ENCODE measurements at places on chromosomes 7 and 10.

DNA sequence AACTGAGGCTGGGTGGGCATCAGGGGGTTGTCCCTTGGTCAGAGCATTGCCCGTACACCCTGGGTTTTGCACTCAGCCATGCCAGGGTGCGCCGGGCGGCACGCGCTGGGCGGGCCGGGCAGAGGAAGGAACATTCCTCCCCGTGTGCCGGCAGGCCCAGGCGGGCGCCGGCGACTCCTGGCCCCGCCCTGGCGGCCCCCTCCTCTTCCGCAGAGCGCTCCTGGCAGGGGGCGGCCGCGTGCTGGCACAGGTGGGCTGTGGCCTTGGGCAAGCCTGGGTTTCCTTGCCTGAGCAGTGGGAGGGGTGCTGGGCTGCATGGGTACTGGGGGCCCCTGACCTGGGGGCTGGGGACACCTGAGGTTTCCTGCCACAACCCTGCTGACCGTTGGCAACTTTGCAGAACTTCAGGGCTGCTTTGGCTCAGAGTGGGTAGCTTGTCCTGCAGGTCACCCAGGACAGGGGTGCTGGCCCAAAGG, 3.9 kb downstream of the LFNG start:
- no peak for DNase-seq

DNA sequence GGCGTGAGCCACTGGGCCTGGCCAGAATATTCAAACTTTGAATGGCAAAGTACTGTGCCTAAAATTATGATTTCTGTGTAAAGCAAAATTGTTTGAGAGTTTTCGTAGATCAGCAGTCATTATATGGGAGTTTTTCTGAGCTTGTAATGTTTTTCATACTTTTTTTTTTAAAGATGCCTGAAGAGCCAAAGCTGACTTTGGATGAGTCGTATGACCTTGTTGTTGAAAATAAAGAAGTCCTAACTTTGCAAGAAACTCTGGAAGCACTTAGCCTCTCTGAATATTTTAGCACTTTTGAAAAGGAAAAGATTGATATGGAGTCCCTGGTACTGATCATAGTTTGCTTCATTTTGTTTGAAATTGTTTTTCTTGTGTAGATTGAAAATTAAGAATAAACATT, 26.7 kb downstream of the SEC23IP start:
- no peak for DNase-seq

GRCh38 chr10:119025776-119026175, 3.7 kb upstream of the NANOS1 start:
- no peak for DNase-seq

GRCh38 chr7:129728875-129729467, 117.5 kb downstream of the NRF1 start:
- DNase-seq: no peak

DNA sequence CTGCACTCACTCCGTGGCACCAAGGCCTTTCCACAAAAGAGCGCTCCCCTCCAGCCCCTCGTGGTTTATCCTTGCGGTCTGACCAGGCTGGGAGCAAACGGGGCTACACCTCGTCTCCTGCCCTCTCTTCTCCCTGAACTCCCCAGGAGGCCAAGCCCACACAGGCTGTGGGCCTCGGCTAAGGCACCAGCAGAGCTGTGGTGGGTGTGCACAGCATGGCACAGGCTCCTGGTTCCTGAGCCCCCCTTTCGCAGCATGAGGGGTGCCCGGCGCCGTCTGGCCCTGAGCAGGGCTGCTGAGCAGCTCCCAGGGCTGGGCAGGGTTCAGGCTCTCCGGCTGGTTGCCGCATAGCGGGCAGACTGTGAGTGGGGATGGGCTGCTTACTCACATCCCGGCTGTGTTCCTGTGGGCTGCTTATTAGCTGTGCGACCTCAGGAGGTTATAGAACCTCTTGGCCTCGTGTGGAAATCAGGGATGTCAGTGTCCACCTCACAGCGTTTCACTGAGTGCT, 90.4 kb downstream of the ZMIZ1 start:
- DNase-seq: no peak
